ENCODE measurements at places on chromosomes 5 and 9.

- DNase-seq, result peak; percentile 90
Measured at GRCh38 chr5:115366223-115366622, 69.8 kb upstream of the CCDC112 start.

- DNase-seq, result no peak
Measured at GRCh38 chr5:116404792-116405191, 169.8 kb downstream of the SEMA6A start.

GRCh38 chr9:111621895-111622480 lies 9.1 kb upstream of the DNAJC25 start:
- DNase-seq, result no peak

- DNase-seq, result no peak
Measured at GRCh38 chr5:5332287-5332686, 90.2 kb upstream of the ICE1 start.

- DNase-seq, result peak; percentile 15
Measured at GRCh38 chr5:57676222-57677098, 193.8 kb upstream of the ACTBL2 start.

DNA sequence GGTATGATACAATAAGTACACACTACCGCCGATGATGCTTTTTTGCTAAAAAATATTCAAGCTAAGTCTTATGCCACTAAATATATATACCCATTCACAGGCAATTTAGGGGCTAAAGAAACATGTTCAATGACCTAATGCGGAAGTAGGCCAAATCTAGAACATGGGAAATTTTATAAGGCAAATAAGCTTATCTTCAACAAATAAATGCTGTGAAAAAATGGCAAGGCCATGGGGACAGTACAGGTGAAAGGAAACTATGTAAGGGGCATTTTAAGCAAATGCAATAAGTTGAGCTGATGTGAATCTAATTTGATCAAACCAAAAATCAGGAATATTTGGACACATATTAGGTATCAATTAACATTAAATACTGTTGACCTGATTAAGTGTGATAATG lies 339.5 kb upstream of the EDIL3 start:
- DNase-seq, result no peak

- no peak for DNase-seq
Measured at GRCh38 chr5:114780290-114780689, 389.4 kb downstream of the TRIM36 start.

DNA sequence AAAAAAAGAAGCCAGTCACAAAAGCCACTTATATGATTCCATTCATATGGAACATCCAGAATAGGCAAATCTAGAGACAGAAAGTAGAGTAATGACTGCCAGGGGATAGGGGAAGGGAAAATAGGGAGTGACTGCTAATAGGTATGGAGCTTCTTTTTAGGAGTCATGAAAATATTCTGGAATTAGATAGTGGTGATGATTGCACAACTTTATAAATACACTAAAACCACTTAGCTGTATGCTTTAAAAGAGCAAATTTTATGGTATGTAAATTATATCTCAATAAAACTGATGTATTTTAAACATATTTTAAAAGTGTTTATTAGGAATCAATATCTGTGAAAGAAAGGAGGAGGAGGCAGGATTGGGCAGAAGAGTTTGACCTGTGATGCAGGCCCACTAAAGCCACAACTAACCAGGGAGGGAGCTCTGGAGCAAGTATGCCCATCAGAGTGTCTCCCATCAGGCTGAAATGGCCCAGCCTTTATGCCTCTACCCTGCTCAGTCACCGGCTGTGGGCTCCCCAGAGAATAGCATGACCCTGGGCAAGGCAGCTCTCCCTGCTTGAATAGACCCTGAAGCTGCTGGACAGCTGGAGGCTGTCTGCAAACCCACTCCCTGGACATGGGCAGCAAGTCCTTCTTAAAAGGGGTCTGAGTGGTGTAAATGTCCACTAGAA lies 96.0 kb upstream of the SLC44A1 start:
- no peak for DNase-seq

DNA sequence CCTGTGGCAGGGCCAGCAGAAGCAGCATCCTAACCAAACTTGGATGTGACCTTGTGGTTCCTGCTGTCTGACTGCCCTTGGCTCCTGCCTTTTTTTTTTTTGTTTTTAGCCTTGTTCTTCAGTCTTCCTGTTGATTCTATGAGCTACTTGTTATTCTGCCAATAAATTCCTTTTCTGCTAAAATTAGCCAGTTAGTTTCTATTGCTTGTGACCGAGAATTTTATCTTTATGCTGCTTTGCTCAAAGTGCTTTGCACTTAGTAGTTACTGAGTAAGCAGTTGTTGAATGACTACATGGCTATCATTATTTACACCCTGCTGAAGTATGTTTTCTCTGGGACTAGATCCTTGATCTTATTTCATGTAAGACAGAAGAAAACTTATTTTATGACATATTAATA lies 20.8 kb upstream of the ATG10 start:
- no peak for DNase-seq

DNA sequence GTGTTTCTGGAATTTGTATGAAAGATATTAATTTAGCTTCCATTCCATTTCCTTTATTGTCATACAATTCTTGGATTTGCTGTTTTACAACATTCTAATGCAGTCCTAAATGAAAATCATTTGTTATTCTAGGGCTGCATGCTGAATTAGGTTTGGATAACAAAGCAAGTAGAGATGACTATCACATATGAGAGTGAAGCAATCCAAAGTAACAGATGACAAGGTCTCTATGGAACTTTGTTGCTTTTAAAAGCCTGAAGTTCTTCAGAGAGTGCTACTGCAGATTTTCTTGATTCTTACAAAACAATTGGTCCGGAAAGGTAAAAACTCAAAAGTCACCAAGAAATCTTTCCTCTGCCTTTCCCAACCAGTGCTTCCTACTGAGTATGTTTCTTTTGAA lies 56.9 kb upstream of the VCAN start:
- no peak for DNase-seq

GRCh38 chr5:176575488-176576422 lies 26.6 kb downstream of the CDHR2 start:
- DNase-seq, result no peak

- DNase-seq, result no peak
Measured at GRCh38 chr5:4230471-4230785, 634.8 kb downstream of the IRX1 start.

- no peak for DNase-seq
Measured at GRCh38 chr5:157303667-157304327, 37.9 kb downstream of the CYFIP2 start.

DNA sequence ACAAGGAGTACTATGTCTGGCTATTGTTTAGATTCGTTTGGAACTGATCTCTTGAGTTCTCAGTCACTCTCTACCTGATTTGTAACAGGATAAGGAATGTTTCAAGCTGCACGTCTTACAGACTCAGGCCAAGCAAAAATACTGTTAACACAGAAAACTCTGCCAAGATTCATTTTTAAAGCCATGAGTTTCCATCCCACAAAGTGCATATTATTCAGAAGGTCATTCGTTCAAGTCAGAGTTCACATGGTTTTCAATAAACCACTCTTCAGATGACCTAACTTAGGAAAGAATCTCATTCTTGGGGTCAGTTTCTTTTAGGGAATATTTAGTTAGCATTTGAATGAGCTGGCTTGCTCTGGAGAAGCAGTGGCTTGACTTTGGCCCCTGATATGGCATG lies 49.3 kb downstream of the F2R start:
- peak; percentile 32 for DNase-seq

DNA sequence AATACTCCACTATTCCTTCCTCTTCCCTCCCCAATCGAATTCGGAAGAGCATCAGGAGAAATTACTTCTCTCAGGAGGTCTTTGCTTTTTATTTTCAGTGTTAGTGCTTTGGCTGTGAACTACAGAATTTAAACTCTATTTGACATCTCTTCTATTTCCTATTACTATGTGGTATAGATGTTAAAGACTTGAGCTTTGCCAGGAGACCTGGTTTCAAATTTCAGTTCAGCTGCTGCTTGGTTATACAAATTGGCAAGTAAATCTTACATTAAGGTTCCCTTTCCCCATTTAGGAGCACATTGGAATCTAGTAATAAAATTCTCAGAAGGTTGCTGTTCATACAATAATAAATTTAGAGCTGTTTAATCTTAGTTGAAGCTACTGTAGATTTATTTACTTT lies 13.1 kb downstream of the UHRF2 start:
- no peak for DNase-seq

DNA sequence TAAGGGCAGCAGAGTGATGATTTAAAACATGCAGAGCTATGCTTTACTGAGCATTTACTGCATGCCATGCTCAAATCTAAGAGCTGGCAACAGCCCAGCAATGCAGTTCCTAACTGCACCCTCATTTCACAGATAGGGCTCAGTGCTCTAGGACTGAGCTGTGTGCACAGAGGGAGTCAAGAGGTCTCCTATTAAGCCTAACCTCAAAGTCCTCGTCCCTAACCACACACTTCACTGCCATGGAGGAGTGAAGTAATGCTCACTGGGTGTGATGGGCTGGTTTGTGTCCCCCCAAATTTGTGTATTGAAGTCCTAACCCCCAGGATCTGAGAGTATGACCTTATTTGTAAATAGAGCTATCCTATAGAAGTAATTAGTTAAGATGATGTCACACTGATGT lies 25.9 kb downstream of the BARX1 start:
- DNase-seq, result no peak

- no peak for DNase-seq
Measured at GRCh38 chr9:87874304-87874623, 8.4 kb upstream of the SPATA31E1 start.

- DNase-seq, result no peak
Measured at GRCh38 chr9:118422508-118422907, 718.3 kb downstream of the TLR4 start.

DNA sequence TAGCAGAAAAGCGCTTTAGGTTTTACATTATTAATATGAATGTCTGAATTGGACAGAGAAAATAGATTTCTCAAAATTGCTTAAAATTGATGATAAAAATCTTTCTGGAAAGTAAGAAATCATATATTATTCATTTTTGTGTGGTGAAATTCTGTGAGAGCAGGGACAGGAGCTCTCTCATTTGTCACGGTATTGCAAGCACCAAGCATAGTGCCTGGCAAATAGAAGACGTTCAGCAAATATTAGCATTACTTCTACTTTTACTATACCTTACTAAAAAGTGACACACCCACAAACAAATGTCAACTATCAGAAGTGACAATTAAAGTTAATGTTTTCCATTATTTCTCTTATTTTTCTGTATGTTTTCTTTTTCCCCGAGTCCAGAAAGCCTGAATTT lies 69.1 kb downstream of the XRCC4 start:
- DNase-seq, result no peak

- DNase-seq, result no peak
Measured at GRCh38 chr5:55290991-55291390, 16.5 kb downstream of the DHX29 start.

- DNase-seq, result no peak
Measured at GRCh38 chr5:180601591-180602480, 10.5 kb upstream of the SCGB3A1 start.

DNA sequence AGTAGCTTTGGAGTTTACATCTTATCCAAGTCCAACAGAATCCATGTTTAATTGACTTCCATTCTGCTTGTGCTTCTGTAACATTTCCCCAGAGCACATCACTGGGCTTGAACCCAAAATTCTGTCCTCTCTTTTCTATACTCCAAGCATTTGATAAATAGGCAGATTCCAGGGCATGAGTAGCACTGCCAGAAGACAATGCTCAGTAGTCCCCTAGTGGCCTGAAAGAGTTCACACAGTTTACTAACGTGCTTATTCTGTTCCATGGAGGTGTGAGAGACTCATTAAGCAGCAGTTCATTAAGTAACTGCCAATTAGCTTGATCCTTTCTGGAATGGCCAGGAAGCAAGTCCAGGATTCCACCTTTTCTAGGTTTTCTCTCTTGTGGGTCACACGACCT lies 9.4 kb upstream of the GABRA6 start:
- DNase-seq, result no peak

GRCh38 chr5:40497573-40497972 lies 182.1 kb upstream of the PTGER4 start:
- no peak for DNase-seq

DNA sequence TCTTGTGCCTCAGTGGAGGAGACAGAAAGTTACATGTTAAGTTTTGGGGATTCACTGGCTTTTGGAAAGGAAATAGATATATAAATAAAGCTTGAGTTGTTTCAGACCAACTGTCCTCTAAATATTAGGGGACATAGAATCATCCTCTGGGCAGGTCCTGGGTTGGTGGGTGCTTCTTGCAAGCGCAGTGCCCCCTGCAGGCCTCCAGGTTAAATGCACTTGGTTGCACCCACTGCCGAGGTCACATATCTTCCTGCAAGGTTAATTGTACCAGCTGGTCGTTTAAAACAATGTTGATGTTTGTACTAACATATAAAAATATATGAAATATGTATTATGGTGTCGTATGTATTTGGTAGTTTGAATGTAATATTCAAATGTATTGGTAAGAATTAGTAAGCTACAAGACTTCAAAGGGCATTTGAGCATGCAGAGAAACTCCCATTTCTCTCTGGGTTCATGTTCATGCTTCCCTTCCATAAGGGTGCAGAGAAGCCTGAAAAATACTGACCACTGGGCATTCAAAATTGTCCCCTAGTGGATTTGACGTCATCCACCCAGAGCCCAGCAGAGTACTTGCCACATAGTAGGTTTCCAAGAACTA lies 87.0 kb downstream of the ZNF618 start:
- DNase-seq, result no peak

DNA sequence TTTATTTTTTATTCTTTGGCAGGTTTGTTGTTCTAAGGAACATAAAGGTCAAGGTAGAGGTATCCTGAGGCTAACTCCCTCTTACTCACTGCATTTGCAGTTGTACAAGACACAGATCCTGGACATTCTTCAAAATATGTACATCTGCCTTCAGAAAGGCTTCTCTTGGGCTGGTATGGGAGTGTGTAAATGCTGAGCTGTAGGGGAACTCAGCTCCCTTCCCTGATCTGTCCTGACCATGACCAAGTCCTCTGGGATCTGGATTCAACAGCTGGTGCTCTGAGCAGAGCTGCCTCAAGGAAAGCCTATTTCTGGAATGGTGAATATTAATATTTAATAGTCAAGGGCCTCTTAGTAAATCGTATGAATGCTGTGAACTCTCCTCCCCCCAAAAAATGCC lies 117.4 kb downstream of the PRKACG start:
- no peak for DNase-seq

DNA sequence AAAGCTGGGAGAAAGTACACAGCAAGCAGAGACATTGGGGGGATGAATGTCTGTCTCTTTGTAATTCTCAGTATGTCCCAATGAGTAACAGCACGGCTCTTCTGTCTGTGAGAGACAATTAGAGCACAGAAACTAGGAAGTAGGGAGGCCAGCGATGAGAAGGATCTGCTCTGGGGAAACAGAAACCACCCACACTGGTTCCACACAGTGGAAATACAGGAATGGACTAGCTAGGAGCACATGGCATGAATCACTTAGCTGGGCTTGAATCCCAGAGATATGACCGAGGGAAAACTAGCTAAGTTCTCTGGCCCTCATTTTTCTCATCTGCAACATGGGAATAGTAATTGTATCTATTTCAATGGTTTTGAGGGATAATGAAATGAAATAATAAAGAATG lies 895.9 kb downstream of the TLE4 start:
- DNase-seq, result no peak
